ENCODE measurements at places on chromosomes 4 and X.

- no peak for DNase-seq
Observed at GRCh38 chr4:154120690-154121345, 331.9 kb upstream of the SFRP2 start.

- no peak for DNase-seq
Observed at GRCh38 chrX:46588263-46588662, 14.7 kb downstream of the CHST7 start.

DNA sequence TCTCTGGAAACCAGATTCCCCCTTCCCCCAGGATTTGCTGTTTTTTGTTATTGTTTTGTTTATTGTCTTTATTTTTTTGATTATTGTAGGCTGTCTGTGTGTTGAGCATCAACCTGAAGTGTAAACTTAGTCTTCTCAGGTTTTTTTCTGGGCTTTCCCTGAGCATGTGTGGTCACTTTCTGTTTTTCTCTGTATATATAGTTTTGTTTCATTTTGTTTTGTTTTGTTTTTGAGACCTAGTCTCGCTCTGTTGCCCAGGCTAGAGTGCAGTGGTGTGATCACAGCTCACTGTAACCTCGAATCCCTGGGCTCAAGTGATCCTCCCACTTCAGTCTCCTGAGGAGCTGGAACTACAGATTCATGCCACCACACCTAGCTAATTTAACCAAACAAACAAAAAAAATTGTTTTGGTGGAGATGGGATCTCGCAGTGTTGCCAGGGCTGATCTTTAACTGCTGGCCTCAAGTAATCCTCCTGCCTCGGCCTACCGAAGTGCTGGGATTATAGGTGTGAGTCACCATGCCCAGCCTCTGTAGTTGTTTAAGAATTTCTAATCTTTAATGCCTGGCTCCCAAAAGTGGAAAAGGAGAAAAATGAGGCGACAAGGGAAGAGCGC, 9.1 kb downstream of the IL13RA1 start:
- no peak for DNase-seq

- DNase-seq, result no peak
Observed at GRCh38 chr4:38415682-38416081, 248.3 kb upstream of the KLF3 start.

- no peak for DNase-seq
Observed at GRCh38 chr4:173088144-173088543, 80.5 kb upstream of the GALNT7 start.

DNA sequence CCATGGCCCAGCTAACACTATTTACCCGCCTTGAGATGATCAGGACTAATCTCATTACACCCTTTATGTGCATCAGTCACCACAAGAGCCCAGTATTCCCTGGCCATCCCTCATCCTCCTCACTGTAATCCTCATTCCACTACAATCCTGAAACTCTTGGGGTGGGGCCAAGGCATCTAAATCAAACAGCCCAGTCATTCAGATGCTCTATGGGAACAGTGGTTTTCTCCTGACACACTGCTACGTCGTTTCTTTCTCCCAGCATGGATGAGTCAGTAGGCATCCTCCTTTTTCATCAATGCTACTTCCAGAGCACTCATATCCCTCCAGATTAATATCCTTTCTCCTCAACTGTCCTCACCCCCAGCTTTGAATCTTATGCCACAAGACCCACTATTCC, 5.6 kb downstream of the SDAD1 start:
- no peak for DNase-seq

Measured in stimulated activated CD8-positive, alpha-beta memory T cell treated with anti-CD3 and anti-CD28 coated beads, Interleukin-2, amount 100 ng/mL, for 1 hour (primary cell).